ENCODE measurements at places on chromosomes 13 and 19. TPM values are rescaled to one million over a fixed set of nuclear protein-coding genes. Genes with fewer than 3 reads are reported as not detected.

The SCEL gene
- total RNA-seq, result not detected

The NOVA2 gene
- total RNA-seq, result not detected

The TGFBR3L gene
- total RNA-seq, result not detected

The CGB7 gene
- 0.53 TPM for total RNA-seq

The MBD3L3 gene
- not detected for total RNA-seq

The NXNL1 gene
- not detected for total RNA-seq

The ALOX5AP gene
- not detected for total RNA-seq

The RXFP2 gene
- not detected for total RNA-seq

The CATSPERD gene
- not detected for total RNA-seq

The ZIC5 gene
- not detected for total RNA-seq

The LILRB1 gene
- total RNA-seq, result not detected

The ZNF100 gene
- 0.86 TPM for total RNA-seq

The PSG6 gene
- not detected for total RNA-seq

The NKPD1 gene
- total RNA-seq, result not detected

The CSNK1G2 gene
- 62.7 TPM for total RNA-seq

The PAK4 gene
- 14.7 TPM for total RNA-seq

The DCUN1D2 gene
- 6.9 TPM for total RNA-seq

The CGB3 gene
- total RNA-seq, result not detected

The CEACAM8 gene
- total RNA-seq, result not detected

The CFAP97D2 gene
- total RNA-seq, result not detected

The TCF3 gene
- total RNA-seq, result 93.0 TPM

The LILRB2 gene
- not detected for total RNA-seq

The PEAK3 gene
- not detected for total RNA-seq

The PSG3 gene
- total RNA-seq, result not detected

The CYP2A6 gene
- total RNA-seq, result not detected

The PABPC3 gene
- under 0.01 TPM for total RNA-seq

The MIR17HG gene
- total RNA-seq, result 0.35 TPM

Measured in myometrial cell (primary cell).